ENCODE measurements at places on chromosomes 7 and 10. TPM values are rescaled to one million over a fixed set of nuclear protein-coding genes. Genes with fewer than 3 reads are reported as not detected.

- DNase-seq = no peak
Measured at GRCh38 chr7:124893140-124893827, 36.3 kb downstream of the POT1 start.

DNA sequence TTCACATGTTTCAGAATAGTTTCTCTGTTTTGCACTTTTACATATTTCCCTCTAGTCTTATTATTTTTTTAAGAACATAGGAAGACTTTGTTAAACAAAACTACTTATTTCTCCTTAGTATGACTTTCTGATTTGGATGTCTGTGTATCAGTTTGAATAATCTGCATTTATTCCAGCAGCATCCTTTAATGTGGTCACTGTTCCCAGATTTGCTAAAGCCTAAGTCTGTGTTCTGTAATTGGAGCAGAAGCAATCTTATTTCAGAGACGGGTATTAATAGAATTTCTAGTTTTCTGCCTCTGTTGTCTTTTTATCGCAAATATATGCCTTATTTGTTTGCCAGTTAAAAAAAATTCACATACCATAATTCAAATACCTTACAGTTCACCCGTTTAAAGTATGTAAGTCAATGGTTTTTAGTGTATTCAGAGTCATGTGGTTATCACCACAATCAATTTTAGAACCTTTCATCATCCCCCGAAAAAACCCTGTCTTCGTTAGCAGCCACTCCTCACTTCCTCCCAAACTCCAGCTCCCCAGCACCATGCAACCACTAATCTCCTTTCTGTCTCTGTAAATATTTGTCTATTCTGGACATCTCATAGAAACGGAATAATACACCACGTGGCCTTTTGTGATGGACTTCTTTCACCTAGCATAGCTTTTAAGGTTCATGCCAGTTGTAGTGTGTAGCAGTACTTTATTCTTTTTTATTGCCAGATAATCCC is 58.7 kb downstream of the INPP5F start:
- DNase-seq = peak; percentile 5

DNA sequence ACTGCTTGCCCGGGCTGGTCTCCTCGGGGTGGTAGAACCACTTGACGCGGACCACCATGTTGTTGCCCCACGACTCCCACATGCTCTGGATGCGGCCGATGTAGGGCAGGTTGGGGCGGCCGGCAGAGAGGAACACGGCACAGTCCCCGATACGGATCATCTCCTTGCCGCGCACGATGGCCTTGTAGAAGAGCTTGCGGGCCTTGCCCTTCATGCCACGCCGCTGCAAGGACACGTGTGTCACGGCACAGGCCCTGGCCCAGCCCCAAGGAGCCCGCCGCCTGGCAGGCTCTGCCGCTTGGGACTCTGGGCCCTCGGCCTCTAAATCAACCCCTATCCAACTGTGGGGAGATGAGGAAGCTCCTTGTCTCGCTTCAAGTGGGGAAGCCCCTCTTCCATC is 26.4 kb downstream of the SLC29A4 start:
- DNase-seq = no peak

- DNase-seq = no peak
Measured at GRCh38 chr10:72483471-72483870, 128.8 kb upstream of the DNAJB12 start.

DNA sequence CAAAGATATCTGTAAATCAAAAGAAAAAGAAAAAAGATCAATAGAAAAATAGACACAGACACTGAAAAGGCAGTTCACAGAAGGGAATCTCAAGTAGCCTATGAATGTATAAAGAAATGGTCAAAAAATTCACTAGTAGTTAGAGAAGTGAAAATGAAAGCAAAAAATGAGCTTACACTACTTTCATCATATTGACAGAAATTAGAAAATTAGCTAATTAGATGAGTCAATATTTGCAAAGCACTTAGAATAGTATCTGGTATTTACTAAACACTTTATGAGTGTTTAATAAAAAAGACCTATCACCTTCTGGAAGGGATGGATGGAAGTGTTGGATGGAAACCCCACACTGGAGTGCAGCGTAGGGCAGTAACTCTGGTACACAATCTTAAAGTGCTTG is 1.7 kb upstream of the CFAP58 start:
- DNase-seq = no peak

CD36 gene
- not detected for total RNA-seq
